ENCODE measurements at places on chromosomes 5 and 9.

GRCh38 chr5:89191374-89191773, 308.4 kb upstream of the MEF2C start:
- no peak for DNase-seq

GRCh38 chr5:144024545-144024944, 145.9 kb downstream of the YIPF5 start:
- DNase-seq = no peak

DNA sequence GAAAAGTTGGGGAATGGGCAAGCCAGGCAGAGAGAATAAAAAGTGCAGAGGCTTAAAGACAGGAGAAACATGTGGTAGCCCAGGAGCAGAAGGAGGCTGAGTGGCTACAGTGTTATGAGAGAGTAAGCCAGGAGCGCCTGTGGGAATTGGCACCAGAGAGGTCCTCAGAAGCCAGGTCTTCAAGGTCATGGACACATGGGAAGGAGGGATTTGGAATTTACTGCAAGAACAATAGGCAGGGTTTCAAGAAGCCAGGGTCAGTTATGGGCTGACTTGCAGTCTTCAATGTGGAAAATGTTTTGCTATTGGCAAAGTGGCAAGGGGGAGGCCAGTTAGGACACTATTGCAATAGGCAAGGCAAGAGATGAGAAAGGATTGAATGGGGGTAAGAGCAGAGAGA, 29.3 kb downstream of the ERAP1 start:
- DNase-seq = no peak

GRCh38 chr9:136036050-136036449, 59.0 kb downstream of the NACC2 start:
- DNase-seq = no peak

GRCh38 chr5:168663276-168664004, 84.3 kb upstream of the PANK3 start:
- no peak for DNase-seq

DNA sequence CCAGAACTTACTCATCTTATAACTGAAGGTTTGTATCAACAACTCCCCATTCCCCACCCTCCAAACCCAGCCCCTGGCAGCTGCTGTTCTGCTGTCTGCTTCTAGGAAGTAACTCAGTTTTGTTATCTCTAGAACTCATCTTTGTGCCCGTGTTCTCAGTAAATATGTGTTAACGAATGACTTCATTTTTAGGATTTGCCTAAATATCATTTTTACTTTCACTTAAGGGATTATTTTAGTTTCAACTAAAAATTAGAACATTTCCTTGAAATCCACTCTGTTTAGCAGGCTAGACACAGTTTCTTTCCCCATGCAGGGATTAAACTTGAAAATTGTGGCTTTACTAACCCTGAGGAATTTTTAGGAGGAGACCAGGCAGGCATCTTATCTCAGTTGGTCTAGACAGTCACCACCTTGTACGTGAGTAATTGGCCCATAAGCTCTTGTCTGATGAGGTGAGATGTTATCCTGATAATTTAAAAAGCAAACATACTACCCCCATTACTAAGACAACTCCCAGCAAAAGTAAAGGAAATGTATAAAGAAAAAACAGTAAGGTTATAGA, 68.2 kb upstream of the TNFAIP8 start:
- DNase-seq = no peak

- DNase-seq = no peak
Observed at GRCh38 chr9:13588151-13589033, 308.9 kb upstream of the MPDZ start.

GRCh38 chr5:159581502-159582249, 251.4 kb upstream of the IL12B start:
- DNase-seq = no peak

- DNase-seq = no peak
Observed at GRCh38 chr5:118857700-118858099, 130.6 kb downstream of the DTWD2 start.

- no peak for DNase-seq
Observed at GRCh38 chr5:58718269-58718978, 135.5 kb downstream of the RAB3C start.

GRCh38 chr9:86637515-86637914, 283.3 kb upstream of the TUT7 start:
- DNase-seq = no peak

DNA sequence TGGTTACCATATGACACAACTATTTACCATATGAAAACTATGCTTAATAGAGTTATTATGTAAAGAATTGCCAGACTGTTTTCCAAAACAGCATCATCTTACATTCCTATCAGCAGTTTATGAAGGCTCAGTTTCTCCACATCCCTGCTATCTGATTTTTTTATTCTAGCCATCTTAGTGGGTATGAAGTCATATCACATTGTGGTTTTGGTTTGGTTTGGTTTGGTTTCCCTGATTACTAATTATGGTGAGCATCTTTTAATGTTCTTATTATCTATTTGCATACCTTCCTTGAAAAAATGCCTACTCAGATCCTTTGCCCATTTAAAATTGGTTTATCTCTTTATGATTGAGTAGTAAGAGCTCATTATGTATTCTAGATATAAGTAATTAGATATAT, 199.4 kb upstream of the NFIL3 start:
- DNase-seq = no peak

GRCh38 chr5:98258939-98259338, 514.5 kb upstream of the RGMB start:
- DNase-seq = no peak

DNA sequence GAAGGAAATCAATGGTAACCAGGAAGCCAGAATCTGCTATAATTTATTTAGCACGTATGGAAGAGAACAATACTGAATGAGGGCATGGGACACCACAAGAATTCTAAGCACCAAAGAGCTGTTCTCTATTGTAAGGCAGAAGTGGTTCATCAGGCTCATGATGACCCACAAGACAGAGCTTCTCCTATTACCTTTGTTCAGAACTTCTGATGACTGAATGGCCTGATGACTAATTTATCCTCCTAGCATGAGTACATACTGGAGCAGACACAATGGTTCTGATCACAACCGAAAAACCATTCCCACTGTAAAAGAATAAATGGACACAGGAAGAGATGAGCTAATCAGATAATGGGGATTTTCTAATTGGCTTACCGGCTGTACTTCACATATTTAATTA, 329.8 kb upstream of the PDE4D start:
- no peak for DNase-seq

- no peak for DNase-seq
Observed at GRCh38 chr9:99253772-99254431, 31.8 kb downstream of the SEC61B start.

- DNase-seq = no peak
Observed at GRCh38 chr9:76313771-76314170, 80.5 kb downstream of the RFK start.

DNA sequence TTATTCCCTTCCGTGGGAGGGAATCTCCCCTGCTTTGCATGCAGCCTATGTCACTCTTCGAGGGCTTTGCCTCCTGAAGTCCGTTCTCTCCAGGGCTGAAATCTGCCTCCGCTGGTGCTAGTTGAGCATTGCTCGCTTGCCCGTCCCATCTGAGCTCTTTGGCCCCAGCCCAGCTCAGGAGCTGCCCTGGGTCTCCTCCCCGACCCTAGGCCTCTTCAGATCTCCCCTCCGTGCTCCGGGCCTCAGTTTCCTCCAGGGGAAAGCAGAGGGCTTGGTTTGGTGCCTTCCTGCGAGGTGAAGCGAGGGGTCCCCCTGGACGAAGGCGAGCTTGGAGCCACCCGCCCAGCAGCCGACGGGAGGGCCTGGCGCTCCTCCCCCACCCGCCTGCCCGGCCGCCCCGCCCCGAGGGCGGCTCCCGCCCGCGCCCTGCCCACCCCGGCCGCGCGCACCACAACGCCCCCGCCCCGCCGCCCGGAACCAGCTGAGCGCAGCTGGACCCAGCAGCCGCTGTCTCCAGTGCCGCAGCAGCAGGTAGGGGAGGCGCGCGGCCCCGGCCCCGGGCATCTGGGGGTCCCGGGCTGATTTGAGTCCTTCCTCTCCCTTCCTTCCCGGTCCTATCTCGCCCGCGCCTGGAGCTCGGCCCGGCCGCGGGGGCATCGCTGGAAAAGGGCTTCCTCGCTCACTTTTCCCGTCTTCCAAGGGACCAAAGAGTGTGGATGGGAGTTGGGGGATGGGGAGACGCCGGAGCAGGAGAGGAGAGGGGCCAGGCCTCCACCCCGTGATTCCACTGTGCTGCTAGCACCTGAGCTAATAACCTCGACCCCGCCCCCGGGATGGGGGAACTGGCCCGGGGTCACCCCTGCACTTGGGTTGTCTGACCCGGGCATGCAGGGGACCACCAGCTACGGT, at the start of gene GSN:
TSS of gene GSN (plus strand) at position 474 of the 909 bp plus-strand sequence. CDS start 33,810 bp downstream, outside the sequence.
- DNase-seq = peak; percentile 25

DNA sequence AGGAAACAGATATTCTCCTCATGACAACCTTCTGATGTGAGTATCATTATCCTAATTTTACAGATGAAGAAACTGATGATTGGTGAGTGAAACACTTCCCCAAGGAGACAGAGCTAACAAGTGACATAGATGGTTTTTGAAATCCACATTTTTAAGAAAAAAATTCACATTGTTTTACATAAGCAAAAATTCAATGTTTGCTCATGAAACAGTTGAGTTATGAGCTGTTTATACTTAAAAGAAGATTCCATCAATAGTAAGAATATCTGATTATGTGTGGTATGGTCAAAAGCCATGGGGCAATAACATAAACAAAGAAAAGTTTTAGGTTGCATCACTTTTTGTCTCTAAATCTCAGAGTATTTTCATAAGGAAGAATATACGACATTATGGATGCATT, 167.9 kb upstream of the PAPPA start:
- DNase-seq = no peak

- no peak for DNase-seq
Observed at GRCh38 chr5:91441082-91441481, 58.0 kb upstream of the ARRDC3 start.

GRCh38 chr5:80094236-80094738, 59.1 kb downstream of the THBS4 start:
- DNase-seq = no peak

DNA sequence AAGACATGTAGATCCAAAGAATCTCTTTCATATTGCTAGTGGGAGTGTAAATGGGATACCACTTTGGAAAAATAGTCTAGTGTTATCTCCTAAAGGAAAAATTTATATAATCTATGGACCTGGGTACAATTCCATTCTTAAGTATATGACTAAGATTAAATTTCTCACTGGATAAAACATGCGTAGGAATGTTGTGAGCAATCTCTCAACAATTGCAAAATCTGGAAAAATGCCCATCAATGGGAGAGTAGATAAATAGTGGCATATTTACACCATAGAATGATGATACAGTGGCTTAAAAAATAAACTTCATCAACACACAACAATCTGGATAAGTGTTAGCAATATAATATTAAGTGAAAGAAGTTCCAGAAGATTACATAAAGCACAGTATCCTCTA, 469.5 kb downstream of the MAN2A1 start:
- DNase-seq = no peak

DNA sequence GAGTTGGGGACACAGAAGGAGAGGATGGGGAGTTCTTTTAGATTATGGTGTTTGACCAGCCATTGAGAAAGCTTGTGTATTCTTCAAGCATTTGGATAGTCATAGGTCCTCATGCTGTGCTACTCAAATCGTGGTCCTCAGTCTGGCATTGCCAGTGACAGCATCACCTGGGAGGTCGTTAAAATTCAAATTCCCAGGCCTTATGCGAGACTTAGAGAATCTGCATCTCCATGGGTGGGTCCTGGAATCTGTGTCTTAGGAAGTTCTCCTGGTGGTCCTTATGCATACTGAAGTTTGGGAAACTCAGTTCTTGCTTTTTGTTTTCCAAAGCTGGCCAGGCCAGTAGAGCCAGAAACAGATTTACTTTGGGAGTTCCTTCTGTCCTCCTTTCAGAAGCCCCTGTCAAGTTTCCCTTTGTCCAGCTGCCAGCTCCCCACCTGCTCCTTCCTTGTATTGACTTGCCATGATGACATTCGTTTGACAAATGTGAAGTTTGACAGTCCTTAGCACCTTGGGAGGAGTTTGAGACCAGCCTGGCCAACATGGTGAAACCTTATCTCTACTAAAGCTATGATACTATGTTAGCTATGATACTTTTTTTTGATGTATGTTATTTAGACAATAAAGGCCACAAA, 95.6 kb downstream of the PALM2AKAP2 start:
- DNase-seq = no peak

DNA sequence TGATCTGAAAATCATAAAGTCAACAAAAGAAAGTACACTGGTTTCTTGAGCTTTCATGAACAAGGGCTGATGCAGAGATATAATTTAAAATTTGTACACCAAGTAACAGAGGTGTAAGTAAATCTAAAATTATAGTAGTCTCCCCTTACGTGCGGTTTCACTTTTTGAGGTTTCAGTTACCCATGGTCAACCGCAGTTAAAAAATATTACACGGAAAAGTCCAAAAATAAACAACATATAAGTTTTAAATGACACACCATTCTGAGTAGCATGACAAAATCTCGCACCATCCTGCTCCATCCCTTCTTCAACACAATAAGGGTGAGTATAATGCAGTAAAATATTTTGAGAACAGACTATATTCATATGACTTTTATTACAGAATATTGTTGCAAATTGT, 54.4 kb downstream of the AUH start:
- no peak for DNase-seq

Data from stimulated activated CD8-positive, alpha-beta memory T cell treated with anti-CD3 and anti-CD28 coated beads, Interleukin-2, amount 100 ng/mL, for 1 hour (primary cell).